LHCN-M2 (cell line): ENCODE measurements at places on chromosomes 5 and 9. TPM values are rescaled to one million over a fixed set of nuclear protein-coding genes. Genes with fewer than 3 reads are reported as not detected.

GRCh38 chr5:60822285-60822556 is 21.8 kb downstream of the ELOVL7 start:
- no peak for DNase-seq

GRCh38 chr5:160919626-160920025 is 67.6 kb upstream of the ATP10B start:
- DNase-seq, result no peak

GRCh38 chr5:172833686-172834414 is at the start of gene ERGIC1:
Gene ERGIC1, plus strand, starts transcription at chr5:172834251. Its CDS starts 163 bp downstream, at chr5:172834414.
- peak; percentile 79 for DNase-seq

DRD1 gene
- not detected in 2 replicates for total RNA-seq

TBC1D2 gene
- 19.9 and 22.2 TPM in 2 replicates for total RNA-seq

- DNase-seq, result no peak
Observed at GRCh38 chr9:102106439-102106838, 368.0 kb upstream of the GRIN3A start.

REEP2 gene
- total RNA-seq, result 9.0 and 11.0 TPM in 2 replicates
